Panc1 (cell line): ENCODE measurements at places on chromosomes 12 and 14. TPM values are rescaled to one million over a fixed set of nuclear protein-coding genes. Genes with fewer than 3 reads are reported as not detected.

GRCh38 chr12:32070370-32070769, 36.3 kb upstream of the BICD1 start:
- no peaks in the 10 kb centered on the region for H3K27me3 ChIP-seq
- H3K27ac ChIP-seq, result no peak overlapping the region
- H3K4me1 ChIP-seq, result no peaks in the 10 kb centered on the region
- no peak for DNase-seq

- no peak overlapping the region for H3K27ac ChIP-seq
- DNase-seq, result no peak
- no peak overlapping the region for H3K4me3 ChIP-seq
- H3K4me1 ChIP-seq, result no peaks in the 10 kb centered on the region
- H3K36me3 ChIP-seq, result no peaks in the 10 kb centered on the region
Measured at GRCh38 chr14:100731011-100731670, 4.4 kb downstream of the DLK1 start.

DNA sequence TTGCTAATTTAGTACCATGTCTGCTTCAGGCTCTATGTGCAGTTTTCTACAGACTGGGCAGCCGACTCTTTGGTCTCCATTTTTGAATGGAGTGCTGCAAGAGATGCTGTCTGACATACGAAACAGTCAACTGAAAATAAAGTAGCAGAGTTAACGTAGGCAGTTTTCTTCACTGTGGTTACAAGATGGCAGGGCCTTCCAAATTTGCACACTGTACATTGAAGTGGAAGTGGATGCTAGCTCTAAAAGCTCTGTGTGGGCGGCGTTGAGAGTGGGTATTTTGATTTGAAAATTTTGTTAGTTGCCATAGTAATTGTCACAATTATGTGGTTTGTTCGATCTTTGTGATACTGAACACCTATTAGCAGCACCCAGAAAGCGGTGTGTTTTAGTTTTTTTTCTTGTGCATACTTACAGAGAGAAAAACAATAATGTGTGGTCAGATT, 154.9 kb upstream of the ATP2B1 start:
- H3K27me3 ChIP-seq, result no peaks in the 10 kb centered on the region
- no peak overlapping the region for H3K4me3 ChIP-seq
- DNase-seq, result no peak
- no peak overlapping the region for H3K27ac ChIP-seq
- H3K36me3 ChIP-seq, result no peaks in the 10 kb centered on the region

Gene TCL1B
- not detected for total RNA-seq

Gene CCDC175
- not detected for total RNA-seq

Gene CDH24
- total RNA-seq, result 9.0 TPM

Gene MOAP1
- total RNA-seq, result 6.9 TPM

Gene STYK1
- 0.85 TPM for total RNA-seq
